ENCODE measurements at places on chromosomes 4 and X.

DNA sequence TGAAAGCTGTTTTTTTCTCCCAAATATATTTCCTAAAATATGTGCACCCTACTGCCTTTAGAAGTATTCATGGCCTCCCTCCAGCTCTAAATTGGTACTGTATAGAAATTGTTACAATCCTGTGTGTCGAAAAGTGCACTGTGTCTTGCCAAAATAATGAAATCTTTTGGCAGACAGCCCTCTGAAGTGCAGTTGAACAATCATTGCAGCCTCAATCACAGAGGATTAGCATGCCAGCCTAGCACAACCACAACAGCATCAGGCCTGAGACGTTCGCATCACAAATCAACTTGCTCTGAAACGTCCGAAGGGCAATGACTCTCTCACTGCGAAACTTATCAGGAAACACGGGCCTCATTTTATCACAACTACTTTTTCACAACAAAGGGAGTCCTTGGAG, 99.0 kb downstream of the ANOS1 start:
- no peak for DNase-seq

GRCh38 chr4:138330531-138330930, 88.4 kb upstream of the SLC7A11 start:
- no peak for DNase-seq

DNA sequence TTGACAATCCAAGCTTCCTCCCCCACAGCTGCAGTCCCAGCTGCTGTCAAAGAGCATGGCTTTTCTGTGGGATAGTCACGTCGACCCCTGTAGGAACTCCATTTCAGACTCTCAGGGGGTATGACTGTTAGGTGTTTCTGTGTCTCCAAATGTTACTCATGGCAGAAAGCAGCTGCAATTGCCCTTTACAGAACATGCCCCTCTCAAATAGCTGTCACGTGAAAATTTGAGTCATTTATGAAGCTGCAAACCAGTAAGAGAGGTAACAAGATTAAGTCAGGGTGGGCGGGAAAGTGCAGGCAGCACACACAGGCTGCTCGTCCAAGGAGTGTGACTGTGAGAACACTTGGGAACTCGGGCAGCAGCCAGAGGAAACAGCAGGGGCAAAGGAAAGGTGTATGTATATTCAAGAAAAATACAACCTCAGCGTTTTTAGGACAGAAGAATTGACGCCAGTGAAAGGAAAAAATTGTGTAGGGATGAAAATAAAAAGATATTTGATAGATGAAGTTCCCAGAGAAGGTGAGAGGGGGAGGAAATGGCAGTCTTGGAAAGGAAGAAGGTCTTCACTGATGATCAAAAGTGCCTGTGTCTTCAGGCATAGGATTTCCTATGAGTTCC, 66.5 kb upstream of the TMEM184C start:
- DNase-seq, result no peak

GRCh38 chr4:3285558-3286334, 7.1 kb upstream of the RGS12 start:
- DNase-seq, result peak; percentile 22

GRCh38 chr4:58247792-58248191, 1137.6 kb upstream of the IGFBP7 start:
- DNase-seq, result no peak

DNA sequence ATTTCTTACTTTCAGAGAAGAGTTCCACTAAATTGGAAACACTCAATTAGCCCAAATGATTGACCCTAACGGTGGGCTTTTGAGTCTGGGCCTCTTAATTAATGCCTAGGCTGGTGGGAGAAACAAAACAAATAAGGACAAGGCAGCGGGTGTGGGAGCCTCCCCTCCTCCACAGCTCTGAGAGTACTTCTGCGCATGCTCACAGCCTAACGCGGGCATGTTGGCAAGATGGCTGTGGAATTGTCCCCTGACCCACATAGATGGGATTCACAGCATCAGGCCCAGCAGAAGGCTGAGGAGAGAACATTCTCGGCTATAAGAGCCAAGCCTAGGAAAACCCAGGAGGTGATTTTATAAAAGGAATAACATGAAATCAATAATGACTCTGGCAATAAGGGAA, 230.1 kb downstream of the HS6ST2 start:
- no peak for DNase-seq

GRCh38 chr4:139279760-139280620, at the start of gene MGARP:
MGARP (minus strand) TSS chr4:139280225; CDS start chr4:139280158, 67 bp downstream.
- no peak for DNase-seq

DNA sequence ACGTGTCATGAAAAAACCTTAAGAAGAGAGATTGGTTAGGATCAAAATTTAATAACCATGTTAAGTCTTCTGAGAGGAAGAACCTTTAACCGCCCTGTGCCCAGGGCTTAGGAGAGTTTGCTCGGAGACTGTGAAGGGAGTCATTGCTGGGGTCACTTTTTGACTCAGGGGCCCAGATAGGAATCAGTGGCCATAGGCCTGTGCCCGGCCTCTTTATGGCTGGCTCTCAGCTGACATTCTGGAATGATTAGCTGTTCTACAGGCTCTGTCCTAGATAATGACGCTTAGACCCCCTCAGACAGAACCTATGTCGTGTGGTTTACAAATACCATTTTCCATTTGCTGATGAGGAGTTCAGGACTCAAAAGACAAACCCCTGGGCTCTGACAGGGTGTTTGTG, 174.1 kb downstream of the DCLK2 start:
- DNase-seq, result no peak

All from suppressor macrophage treated with lipopolysaccharide for 1 hour (primary cell).